ENCODE measurements at places on chromosomes 6 and 20.

DNA sequence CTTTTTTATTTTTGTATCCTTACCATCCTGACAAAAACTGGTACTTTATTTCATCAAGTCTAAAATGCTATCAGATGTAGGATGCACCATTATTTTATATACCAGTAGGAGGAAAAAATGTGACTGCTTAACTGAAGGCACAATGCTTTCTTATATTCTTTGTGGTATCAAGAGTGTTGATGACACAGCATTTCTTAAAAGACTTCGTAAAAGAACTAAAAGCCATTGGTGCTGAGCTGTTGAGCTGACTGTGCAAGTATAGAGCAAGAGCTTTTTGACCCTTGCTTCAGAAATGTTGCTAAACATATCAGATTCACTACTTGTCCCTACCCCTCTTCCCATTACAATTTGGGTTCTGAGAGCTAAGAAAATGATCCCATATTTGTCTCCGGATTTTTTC lies 17.5 kb downstream of the SF3B5 start:
- no peak for DNase-seq

DNA sequence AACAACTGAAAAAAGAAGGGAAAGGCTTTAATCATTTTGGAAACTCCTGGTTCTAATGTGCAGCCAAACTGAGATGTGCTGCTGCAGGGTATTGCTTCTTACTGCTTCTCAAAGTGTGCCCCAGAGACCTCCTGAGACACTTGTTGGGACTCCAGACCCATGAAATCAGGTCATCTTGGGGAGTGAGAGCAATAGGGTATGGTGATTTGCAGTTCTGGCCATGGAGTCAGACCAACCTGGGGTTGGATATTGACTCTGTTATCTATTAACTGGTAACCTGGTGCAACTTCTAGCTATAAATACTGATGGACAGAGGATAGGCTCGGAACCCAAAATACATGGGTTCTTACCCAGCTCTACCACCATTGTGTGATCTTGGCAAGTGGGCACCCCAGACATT lies 3.8 kb downstream of the TSPO2 start:
- no peak for DNase-seq

DNA sequence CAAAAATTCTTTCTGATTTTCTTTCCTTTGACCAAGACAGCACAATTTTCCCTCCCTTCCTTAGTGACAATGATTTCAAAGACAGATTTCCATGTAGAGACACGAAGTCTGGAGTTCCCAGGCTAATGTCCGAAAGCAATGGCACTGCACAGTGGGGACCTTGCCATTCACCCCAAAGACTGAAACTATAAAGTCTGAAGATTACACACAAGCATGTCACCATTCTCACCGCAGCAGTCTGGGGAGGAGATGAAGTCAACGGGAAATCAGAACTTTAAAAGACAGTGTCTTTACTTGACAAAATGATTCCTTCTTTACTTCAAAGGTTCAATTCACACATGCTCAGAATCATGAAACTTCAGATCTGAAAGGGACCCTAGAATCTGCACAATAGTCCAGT lies 8.3 kb downstream of the B4GALT5 start:
- no peak for DNase-seq

DNA sequence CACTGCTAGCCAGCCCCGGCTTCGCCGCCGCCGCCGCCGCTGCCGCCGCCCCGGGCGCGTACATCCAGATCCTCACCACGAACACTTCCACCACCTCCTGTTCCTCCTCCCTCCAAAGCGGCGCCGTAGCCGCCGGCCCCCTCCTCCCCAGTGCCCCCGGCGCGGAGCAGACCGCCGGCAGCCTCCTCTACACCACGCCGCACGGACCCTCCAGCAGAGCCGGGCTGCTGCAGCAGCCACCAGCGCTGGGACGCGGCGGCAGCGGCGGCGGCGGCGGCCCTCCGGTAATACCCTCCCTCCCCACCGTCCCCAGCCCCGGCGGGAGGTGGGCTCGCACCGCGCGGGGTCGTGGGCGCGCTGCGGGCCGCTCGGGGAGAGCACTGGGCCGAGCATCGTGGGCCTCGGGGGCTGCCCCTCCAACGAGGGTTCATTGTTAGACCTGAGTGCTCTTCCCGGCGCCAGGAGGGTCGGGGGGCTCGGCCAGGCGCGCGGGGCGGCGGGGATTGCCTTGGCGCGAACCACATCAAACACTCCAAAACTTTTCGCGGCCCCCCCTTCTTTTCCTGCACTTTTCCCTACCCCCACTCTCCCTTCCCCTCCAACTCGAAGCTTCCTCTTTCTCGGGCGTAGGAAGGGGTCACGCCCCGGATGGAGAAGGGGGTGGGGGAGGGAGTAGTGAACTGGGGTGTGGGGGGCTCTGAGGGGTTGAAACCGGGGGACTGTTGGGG lies 827 bp downstream of the E2F3 start:
- DNase-seq = no peak

DNA sequence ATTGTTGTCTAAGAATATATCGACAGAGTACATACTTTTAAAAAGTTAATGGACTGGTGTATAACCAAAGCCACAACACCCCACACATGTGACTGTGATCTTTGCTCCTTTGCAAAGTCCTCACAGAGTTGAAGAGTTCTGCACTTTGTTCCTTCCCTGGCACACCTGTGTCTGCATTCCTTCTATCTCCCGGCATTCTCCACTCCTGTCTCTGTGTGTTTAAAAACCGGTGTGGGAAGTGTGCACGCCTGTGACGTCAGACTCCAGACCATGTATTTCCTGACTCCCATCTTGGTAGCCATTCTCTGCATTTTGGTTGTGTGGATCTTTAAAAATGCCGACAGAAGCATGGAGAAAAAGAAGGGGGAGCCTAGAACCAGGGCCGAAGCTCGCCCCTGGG lies at the start of gene IYD:
TSS of gene IYD (plus strand) at position 251 of the 400 bp plus-strand sequence. CDS start at position 271, 20 bp downstream.
- no peak for DNase-seq

DNA sequence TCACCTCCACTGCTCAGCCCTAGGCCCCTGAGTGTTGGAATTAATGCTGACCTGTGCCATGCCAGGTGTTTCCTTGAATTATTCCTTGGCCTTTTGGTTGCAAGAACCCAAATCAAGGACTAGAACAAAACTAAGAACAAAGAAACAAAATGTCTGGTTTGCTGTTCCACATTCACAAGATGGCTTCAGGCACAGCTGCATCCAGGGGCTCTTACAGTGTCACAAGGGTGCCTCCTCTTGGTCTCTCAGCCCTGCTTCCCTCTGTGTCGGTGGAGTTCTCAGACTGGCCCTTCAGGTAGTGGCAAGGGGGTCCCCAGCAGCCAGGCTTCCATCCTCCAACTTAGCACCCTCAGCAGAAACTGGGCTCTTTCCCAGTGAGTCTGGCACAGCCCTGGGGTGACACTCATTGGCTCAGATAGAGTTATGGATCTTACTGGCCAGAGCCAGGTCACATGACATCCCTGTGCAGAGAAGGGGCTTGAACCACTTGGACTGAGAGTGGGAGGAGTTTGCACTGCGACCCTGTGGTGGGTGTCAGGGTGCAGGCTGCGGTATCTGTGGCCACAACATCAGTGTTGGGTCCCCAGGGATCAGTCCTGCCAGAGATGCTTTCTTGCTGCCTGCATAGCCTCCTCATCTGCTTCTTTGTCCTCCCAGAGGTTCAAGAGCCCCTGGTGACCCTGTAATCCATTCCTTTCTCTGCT lies 427.7 kb upstream of the SULF2 start:
- no peak for DNase-seq

GRCh38 chr6:129432738-129433137 lies 277.2 kb downstream of the ARHGAP18 start:
- DNase-seq = no peak

DNA sequence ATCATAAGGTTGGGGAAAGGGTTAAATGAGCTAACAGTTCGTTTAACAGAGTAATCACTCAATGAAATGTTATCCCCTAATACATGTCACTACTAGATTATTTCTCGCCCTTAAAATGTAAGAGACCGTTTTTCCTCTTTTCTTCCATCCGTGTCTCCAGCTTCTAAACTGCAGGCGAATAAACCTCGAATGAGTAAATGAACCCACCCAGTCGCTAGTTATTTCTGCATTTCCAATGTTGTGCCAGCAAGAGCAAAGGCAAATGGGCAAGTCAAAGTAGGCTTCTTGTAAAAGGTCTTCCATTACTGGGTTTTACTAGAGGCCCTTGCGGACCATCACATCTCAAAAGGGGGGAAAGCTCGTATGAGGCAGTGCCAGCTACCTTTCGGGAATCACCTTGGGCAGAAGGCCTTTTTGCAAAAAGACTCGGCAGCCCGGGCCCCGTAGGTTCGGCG lies 400 bp upstream of the SMAP1 start:
- DNase-seq = no peak

DNA sequence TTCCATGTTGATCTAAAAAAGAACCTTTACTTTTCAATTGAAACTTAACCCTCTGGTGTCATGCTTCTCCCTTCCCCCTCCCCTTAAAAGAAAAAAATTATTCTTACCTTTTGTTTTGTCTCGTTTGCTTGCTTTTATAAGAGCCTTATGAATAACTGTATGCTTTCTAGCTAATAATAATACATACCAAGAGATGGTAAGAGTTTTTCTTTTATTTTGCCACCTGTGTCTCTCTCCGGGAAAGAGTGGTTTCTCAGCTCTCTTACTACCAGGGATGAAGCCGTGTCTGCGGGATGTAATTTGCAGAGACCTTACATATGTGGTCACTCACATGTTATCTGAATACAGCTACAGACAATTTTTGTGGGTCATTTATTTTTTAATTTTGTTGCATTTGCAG lies 7.7 kb downstream of the STX16 start:
- DNase-seq = no peak

DNA sequence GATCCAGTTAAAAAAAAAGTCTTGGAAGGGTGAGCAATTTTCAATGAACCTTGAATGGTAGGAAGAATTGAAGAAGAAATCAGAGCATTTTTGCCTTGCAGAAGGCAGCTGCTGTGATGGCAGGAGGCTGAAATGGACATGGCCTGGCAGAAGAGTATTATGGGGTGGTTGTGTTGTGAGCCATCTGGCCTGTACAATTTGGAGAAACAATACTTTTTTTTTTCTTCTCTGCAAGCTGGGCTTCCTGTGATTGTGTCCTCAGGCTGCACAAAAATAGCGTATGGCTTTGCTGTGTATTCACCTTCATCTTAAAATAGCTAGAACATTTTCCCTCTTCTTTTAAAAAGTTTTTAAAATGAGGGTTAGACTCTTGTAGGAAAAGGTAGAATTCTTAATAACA lies 21.4 kb downstream of the SYCP2L start:
- DNase-seq = no peak

- DNase-seq = no peak
Observed at GRCh38 chr6:108914235-108915022, 66.2 kb downstream of the ARMC2 start.

GRCh38 chr20:46978951-46979491 lies 84.4 kb downstream of the EYA2 start:
- DNase-seq = no peak

- no peak for DNase-seq
Observed at GRCh38 chr6:139336488-139336887, 38.0 kb downstream of the CITED2 start.

- DNase-seq = no peak
Observed at GRCh38 chr6:35894776-35895175, 26.1 kb downstream of the SRPK1 start.

GRCh38 chr6:131627724-131628682 lies at the start of gene MED23:
TSS of gene MED23 (minus strand) at chr6:131628242. CDS start at chr6:131628049, 193 bp downstream.
- peak; percentile 55 for DNase-seq

GRCh38 chr6:142275236-142276006 lies 26.4 kb upstream of the ADGRG6 start:
- no peak for DNase-seq

- no peak for DNase-seq
Observed at GRCh38 chr6:43311666-43312065, 3.0 kb upstream of the CRIP3 start.

DNA sequence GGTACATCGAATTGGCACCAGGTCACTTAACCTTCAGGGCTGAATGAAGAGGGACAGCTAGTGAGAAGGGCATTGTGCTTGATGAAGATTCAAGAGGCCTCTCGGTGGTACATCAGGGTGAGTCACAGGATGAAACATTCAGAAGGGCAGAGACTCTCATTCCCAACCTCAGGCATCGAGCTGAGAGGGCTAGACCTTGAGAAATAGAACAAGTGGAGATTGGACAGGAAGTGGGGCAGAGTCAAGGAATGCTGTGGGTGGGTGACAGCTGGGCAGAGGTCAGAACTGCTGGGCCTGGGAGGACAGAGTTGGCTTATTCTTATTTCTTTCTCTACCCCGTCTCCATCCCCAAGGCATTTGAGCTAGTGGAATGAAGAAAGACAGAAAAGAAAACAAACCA lies 126.0 kb downstream of the SCML4 start:
- DNase-seq = no peak

GRCh38 chr6:166543603-166544295 lies 42.7 kb downstream of the RAMACL start:
- no peak for DNase-seq

DNA sequence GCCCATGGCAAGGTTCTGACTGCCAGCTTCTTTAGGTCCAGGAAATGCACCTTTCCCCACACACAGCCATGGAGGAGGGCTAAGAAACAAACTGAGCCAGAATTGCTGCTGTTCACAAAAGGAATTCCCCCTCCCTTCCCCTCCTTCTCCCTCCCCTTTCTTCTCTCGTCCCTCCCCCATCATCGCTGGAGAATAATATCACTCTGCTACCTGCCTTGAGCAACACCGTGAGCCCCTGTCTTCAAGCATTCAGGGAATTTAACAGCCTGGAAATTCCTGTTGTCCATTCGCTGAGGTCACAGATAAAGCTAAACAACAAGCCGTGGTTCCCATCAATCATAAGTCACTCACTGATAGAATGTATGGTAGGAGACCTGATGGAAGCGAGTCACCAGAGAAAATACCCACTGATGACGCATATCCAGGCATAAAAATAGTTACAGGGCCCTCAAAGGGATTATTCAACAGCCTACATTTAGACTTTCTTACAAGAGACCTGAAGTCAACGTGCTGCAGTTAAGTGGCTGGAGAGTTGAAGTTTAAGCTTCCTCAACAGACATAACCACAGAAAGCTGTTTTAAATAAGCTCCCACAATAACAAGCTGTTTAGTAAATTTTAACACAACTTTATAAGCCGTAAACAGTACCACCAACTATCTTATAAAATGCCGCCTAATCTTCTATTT lies 59.7 kb downstream of the HIVEP2 start:
- DNase-seq = no peak

DNA sequence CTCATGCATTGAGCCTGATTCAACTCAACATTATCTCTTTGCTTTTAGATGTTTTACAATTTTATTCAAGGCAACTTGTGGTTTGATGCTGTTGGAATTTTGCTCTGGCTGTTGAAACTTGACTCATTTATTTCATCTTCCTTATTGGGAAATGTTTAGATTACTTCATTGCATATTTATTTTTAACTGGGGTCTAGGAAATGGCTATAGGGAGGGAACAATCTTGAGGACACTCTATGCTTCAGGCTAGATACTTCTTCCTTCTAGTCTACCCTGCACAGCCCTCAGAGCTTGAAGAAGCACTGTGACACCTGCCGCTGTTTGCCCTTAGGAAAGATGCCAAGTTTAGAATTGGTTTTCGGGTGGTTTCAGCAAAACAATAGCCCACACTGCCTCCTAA lies 183.4 kb downstream of the ADGRG6 start:
- no peak for DNase-seq

DNA sequence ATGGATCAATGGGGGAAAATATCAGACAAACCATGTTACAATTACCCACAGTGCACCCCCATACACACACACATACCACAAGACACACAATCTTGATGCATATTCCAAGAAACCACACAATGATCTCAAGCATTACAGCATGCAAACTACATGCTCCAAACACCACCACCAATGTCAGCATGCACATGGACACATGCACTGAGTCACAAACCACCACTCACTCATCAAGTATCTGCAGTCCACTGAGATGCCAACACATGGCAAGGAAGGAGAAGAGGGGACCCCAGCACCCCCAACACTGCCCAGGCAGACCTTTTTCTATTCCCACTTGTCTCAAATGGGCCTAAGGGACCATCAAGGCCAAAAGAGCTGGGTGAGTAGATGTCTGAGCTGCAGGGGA lies 91.6 kb downstream of the PREX1 start:
- no peak for DNase-seq

All from GM12891 (cell line).